ENCODE measurements at places on chromosomes 5 and 9.

GRCh38 chr9:15553528-15553898 is 670 bp downstream of the CCDC171 start:
- DNase-seq = peak; percentile 9

GRCh38 chr9:133654736-133655657 is 18.8 kb downstream of the DBH start:
- DNase-seq = no peak

GRCh38 chr9:1969898-1970297 is 45.2 kb upstream of the SMARCA2 start:
- no peak for DNase-seq

DNA sequence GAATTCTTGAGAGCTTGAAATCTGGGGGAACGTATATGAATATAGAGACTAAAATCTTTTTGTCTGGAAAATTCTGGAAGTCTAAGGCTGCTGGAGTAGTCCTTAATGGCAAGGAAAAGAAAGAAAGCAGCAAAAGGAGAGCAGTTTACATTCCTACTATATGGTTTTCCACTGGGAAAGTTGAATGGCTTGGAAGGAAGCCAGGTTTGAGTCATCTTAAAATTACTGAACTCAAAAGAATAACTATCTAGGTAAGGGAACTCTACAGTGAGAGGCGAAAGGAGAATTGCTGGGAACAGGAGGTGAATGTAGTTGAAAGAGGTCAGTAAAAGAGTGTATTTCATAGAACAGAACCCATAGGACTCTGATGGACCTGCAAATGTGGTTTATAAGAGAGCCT is 258.1 kb upstream of the EDIL3 start:
- no peak for DNase-seq

- no peak for DNase-seq
Measured at GRCh38 chr5:149309354-149309753, 35.9 kb upstream of the GRPEL2 start.

GRCh38 chr5:134566741-134567221 is 41.3 kb downstream of the JADE2 start:
- no peak for DNase-seq

DNA sequence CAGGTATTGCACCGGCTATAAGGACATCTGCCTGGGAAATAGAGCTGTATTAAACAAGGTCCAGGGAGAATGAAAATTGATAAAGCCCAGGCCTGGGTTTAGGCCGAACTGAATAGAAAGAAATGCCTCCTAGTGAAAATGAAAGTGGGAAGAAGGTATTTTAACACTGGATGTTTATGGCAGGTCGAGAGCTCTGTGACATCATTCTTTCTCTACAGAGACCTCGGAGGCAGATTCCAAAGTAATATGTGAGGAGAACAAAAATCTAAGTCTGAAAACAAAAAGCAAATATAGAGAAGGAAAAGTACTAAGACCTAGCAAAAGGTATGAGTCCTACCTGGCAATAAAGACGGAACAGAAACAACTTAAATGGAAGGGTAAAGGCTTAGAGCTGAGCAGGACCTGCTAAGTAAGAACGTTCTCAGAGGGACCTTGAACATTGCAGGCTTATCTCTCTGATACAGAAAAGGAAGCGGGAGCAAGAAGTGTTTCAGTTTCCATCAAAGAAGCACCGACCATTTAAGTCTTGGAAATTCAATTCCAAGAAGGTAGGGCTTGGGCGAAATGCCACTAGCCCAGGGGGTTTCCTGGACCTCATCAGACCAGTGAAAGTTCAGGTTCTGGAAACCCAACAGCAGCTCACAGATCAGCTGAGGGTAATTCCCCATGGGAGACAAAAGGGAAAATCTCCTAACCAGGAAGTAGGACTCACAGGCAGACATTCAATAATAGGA is 80.0 kb downstream of the SUSD1 start:
- no peak for DNase-seq

GRCh38 chr9:6715755-6716643 is 41.8 kb upstream of the KDM4C start:
- DNase-seq = peak; percentile 62

Data from central memory CD4-positive, alpha-beta T cell (primary cell).